Natural killer cell treated with Interleukin-12 subunit alpha and Interleukin-12 subunit beta and Interleukin-15 and Interleukin-18, amount 100 ng/mL, for 72 hours (primary cell): ENCODE measurements at places on chromosomes 1 and 21.

GRCh38 chr1:236009857-236010256 lies 55.0 kb downstream of the NID1 start:
- DNase-seq = no peak

- no peak for DNase-seq
Observed at GRCh38 chr1:76115171-76115570, 40.6 kb downstream of the ST6GALNAC3 start.

GRCh38 chr1:22627331-22627730 lies 9.1 kb upstream of the C1QA start:
- DNase-seq = no peak

DNA sequence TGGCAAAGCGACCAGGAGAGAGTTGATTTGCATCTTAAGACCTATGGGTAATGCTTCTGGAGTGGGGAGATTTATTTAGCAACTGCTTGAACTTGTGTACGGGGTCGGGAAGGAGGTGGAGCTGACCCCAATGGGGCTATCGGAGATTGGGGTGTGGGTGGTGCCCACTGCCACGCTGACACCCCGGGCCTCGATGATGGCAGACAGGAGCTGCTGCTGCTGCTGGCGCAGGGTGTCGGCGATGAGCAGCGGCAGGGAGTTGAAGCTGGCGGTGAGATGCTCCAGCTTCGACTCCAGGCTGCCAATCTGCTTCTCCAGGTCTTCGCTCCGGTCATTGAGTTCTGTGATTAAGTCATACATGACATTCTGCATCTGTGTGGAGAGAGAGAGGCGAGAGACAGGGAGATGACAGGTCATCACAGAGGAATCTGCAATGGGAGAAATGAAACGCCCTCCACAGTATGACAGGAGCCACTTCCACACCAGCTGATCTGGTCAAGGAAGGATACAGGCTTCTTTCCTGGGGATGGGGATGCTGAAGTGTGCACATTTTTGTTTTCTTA lies 100.0 kb upstream of the ADAR start:
- no peak for DNase-seq

- no peak for DNase-seq
Observed at GRCh38 chr1:208047975-208048374, 137.1 kb upstream of the CD34 start.

DNA sequence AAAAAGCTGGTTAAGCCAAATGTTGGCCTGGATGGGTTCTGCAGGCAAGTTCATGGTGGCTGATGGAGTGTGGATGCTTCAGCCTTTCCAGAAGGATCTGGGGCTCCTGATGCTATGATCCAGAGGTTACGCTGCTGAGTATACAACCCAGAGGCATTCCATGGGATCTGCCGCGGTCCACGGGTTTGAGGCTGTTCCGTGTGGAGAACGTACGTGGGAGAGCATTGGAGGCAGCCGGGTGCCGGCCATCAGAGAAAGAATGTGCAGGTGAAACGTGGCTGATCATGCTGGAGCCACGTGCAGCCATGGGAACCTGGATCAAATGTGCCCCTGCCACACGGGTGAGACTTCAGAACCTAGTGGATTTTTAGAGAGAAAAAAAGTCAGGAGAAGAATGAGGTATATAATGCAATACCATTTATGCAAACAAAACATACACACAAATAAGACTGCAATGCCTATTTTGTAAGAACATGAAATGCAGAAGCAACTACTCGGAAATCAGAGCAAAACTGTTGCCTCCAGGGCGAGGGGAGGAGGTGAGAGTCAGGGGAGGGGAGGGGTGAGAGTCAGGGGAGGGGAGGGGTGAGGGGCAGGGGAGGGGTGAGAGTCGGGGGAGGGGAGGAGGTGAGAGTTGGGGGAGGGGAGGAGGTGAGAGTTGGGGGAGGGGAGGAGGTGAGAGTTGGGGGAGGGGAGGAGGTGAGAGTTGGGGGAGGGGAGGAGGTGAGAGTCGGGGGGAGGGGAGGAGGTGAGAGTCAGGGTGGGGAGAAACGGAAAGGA lies 116.5 kb upstream of the C1orf174 start:
- DNase-seq = no peak

DNA sequence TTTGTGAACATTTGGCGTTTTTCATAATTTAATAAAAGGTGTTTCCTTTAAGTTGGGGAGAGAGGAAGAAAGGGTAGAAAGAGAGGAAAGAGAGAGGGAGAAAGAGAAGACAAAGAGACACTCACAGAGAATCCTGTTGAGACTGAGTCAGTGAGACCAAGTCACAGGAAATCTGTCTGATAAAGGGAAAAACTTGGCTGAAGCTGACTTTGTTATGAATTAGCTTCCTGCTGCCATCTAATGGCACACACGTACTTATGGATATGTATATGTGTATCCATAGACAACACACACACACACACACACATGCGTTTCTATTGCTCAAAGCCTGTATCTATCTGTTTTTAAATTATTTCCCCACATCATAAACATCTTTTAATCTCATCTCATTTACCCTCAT lies 42.5 kb upstream of the DISC1 start:
- no peak for DNase-seq

DNA sequence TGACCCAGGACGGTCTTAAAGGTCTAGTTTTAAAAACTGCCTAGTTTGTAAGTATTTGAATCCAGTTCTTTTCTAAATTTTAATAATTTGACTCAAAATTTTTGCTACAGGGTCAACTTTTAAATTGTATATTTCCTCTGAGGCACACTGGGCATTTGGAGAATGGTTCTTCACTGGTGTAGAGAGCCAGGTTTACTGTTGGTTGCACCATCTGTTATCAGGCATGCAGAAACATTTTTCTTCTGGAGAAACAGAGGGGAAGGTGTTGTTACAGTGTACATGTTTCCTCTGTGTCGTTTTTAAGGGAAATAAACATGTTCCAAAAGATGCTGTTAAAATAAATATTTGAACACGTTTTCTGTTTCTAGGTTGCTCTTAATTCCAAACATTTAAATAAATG lies 39.0 kb upstream of the RWDD3 start:
- no peak for DNase-seq

DNA sequence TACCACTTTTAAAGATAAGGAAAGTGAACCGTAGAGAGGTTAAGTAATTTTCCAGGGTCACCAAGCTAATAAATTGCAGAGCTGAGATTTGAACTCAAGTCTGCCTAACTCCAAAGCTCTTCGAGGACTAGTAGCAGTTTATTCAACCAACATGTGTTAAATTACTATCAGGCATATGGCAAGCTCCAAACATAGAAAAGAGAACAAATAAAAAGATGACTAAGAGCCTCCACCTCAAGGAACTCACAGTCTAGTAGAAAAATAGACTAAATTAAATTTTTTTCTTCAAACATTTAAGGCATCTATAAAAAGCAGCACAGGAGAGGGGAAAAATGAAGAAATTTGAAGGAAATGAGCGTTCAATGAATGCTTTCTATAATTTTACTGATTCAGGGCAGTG lies 22.2 kb downstream of the SLC9C2 start:
- DNase-seq = no peak

DNA sequence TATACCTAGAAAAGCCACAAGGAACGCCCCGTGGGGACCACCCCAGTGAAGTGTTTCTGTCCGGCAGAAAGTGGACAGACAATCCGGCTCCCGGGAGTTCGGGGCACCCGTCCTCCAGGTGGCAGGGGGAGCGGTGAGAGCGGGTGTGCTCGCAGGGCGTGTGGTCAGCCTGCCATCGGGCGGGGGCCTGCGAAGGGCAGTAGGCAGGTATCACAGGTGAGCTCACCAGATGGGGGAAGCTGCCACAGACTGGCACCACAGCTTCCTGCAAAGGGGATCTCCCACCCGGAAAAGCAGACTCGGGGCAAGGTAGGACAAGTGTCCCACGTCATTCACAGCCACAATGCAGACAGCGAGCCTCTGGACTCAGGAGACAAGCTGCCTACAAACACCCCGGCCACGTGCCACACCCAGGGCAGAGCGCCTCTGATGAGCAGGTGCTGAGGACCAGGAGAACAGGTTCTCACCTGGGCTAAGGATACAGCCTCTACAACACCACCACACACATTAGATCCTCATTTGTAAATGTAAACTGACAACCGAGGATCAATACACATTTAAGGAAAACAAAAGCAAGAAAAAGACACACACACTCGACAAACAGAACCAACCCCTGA lies 36.4 kb downstream of the VPS26C start:
- no peak for DNase-seq

DNA sequence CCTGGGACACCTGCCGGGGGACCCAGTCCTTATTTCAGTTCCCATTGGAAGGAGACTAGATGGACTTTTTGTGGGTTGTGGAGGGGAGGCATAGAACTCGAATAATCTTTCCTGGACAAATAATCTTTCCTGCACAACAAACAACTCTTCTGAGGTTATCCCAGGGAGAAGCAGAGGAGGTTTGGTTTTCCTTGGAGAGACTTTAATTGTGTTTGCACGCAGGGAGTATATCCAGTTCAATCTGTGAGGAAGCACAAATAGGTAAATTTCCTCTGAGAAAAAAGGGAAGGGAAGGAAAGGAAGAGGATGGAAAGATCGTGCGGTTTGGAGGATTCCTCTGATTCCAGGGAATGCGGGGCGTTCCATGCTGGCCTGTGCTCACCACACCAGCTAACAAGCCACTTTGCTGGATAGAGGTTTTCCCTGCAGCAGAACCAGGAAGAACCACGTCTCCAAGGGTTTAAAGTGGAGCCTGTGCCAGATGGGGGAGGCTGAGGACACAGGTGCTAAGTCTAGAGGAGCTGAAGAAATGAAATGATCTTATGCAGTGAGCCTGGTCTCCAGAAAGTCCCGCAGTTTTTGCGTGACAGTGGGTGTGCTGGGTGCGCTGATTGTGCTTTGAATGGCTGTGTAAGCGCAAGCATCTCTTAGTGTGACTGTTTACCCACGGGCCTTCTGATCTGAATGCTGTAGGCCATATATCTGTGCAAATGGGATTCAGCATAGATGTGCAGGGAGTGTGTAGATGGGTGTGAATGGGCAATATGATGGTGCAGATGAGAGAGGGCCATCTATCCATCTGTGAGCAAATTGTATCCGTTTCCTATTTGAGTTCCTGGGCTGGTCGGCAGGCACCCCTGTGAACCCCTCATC lies 7.6 kb downstream of the PAX7 start:
- no peak for DNase-seq

DNA sequence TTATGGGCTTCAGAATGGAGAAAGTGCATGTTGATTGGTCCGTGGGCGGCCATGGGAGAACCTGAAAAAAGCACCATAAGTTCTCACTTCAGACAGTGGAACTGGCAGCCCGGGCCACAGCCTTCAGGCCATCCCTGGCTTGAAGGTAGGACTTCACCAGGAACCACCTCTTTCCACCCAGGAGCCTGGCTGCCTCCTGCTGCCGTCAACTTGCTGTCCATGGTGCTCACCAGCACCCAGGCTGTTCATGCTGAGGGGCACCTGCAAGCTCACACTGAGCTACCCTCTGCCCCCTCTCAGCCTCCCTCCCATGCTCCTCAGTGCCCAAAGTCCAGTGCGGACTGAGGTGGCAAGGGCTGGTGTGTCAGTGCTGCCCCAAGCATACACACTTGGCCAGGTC lies 12.9 kb upstream of the FNBP1L start:
- no peak for DNase-seq

- no peak for DNase-seq
Observed at GRCh38 chr1:198500096-198500495, 40.4 kb downstream of the ATP6V1G3 start.

- no peak for DNase-seq
Observed at GRCh38 chr1:234256359-234256758, 116.9 kb upstream of the COA6 start.

DNA sequence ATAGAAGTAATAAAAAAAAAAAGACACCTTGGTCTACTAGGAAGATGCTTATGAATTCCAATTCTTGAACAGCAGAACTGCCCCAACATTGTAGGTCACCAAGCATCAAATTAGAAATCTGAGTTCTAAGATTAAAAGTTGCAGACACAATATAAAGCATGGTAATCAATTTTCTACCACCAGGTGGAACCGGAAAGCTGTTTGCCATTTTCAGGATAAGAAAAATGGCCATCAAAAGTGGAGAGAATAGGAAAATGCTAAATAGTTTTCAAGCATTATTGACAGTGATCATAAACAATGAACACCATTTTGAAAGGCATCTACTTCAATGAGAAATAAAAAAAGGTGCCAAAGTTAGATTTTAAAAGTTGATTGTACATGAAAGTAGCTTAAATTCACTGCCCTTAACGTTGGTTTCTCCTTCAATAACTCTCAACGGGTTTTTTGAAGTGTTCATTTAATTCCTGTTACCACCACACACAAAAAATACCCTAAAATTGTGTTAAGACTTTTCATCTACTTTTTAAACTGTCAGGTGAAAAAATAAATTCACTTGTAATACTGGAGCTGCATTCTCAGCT lies 252.9 kb downstream of the KCNT2 start:
- DNase-seq = no peak

GRCh38 chr1:219708919-219709543 lies 96.1 kb upstream of the ZC3H11B start:
- no peak for DNase-seq

DNA sequence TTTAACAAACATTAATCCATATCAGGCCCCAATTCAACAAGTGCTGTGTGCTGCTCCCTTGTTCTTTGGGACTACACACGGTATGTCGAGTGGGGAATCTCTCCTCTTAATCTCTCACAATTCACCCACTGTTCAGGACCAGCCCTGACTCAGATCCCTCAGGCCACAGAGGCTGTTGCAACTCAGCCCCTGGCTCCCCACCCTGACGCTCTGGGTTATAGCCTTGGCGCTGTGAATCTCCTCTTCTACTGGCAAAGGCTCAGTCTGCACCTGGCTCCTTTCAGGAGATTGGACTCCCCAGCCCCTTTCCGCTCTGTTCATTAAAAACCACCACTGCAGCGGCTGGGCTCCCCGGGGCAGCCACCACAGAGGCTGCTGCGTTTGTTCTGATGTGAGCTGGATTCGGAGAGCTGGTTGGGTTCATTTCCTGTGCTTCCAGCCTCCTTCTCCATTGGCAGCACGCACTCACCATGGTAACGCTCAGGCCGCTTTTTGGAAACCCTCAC lies 13.0 kb downstream of the CAPN8 start:
- no peak for DNase-seq

- no peak for DNase-seq
Observed at GRCh38 chr1:53871773-53872484, 17.7 kb downstream of the YIPF1 start.

DNA sequence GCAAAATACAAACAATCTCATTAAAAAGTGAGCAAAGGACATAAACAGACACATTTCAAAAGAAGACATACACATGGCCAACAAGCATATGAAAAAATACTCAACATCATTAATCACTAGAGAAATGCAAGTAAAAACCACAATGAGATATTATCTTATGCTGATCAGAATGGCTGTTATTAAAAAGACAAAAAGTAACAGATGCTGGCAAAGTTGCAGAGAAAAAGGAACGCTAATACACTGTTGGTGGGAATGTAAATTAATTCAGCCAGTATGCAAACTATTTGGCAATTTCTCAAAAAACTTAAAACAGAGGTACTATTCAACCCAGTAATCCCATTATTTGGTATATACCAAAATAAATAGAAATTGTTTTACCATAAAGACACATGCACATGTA lies 32.2 kb upstream of the TNFSF18 start:
- DNase-seq = no peak

DNA sequence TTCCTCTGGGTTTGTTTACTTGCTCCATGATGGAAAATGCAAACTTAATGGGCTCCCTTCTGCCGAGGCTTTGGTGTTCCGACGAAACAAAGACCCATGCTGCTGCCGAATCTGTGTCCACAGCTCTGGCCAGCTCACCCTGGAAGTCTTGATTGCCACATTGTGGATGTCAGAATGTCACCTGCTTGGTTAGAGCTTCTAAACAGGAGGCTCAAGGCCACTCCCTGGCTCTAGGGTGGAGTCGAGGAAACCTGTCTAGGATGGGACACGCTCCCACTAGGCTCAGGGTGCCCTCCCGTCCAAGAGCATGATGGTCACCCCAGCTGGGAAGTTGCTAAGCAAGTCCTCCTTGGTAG lies 279.3 kb upstream of the VAMP3 start:
- DNase-seq = no peak
